ENCODE measurements at places on chromosomes 16 and 17.

DNA sequence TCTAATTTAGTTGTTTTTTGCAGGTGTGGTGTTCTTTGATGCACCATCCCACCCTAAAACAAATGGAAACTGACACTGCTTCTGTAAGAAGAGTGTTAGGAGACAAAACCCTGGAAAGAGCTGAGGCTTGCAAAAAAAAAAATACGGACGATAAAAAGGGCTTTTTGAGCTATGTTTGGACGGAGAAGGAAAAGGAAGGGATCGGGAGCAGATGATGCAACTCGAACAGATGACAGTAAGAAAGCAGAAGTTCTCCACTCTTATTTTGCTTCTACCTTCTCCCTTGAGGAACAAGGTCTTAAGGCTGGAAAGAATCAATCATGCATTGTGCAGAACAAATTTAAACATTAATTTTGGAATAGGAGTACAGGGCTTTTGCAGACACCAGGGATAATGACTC lies 136.7 kb downstream of the MAF start:
- DNase-seq = no peak

DNA sequence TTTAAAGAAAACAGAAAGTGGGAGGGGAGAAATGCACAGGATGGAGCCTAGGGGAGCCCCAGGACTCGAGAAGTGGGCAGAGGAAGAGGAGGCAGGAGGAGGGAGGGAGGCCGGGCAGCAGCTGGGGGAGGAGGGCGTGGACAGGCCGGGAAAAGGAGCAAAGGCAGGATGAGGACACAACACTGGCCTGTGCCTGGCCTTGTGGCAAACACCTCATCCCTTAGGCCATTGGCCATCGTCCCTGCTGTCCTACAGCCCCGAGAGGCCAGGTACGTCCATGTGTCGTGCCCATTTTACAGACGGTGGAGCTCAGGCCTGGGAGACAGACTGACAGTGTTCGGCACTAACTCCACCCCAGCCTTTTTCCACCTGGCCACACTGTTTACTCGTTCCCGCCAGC lies 15.9 kb downstream of the JPH3 start:
- DNase-seq = no peak

GRCh38 chr16:73093146-73094144 lies 45.5 kb upstream of the ZFHX3 start:
- no peak for DNase-seq

DNA sequence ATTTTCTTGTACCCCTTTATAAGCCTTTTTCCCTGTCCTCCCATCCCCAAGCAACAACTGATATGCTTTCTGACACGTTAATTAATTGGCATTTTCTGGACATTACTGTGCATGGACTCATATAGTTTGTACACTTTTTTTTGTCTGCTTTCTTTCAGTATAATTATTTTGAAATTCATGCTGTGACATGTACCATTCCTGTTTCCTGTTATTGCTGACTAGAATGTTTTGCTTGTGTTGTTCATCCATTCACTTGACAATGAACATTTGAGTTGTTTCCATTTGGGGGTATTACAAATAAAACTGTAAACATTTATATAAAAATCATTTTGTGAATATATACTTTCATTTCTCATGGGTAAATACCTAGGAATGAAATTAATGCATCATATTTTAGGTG lies 50.6 kb downstream of the RBBP6 start:
- no peak for DNase-seq

- DNase-seq = no peak
Measured at GRCh38 chr16:88438084-88438870, 14.8 kb upstream of the ZFPM1 start.

Measured in fibroblast of gingiva (primary cell).